ENCODE measurements at places on chromosomes 7 and 10. TPM values are rescaled to one million over a fixed set of nuclear protein-coding genes. Genes with fewer than 3 reads are reported as not detected.
A peak's percentile ranks its signal among the peaks of the same experiment; 100 is the strongest.

GRCh38 chr7:156892081-156892800 lies 742 bp downstream of the LMBR1 start:
- DNase-seq: peak; percentile 55

- DNase-seq: no peak
These were observed 241.9 kb downstream of the GLRX3 start for GRCh38 chr10:130377986-130378540.

- DNase-seq: no peak
These were observed 3.1 kb upstream of the EVX1 start for GRCh38 chr7:27239387-27240014.

DNA sequence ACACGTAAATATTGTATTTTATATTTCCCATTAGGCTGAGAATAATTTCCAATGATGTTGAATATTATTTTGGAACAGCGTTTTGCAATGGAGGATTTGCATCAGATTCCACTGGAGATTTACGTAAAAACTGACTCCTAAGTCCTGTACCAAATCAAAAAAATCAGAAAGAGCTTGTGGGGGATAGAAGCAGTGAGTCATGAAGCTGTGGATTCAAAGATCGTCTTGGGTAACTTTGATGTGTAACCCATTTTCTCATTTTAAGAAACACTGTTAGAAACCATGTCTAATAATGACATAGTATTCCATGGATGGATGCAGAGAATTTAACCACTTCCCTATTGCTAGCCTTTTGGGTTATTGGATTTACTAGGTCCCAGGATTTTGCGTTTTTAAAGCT lies 158.6 kb downstream of the INHBA start:
- no peak for DNase-seq

- DNase-seq: no peak
These were observed 224.2 kb downstream of the MLLT10 start for GRCh38 chr10:21758239-21758638.

DNA sequence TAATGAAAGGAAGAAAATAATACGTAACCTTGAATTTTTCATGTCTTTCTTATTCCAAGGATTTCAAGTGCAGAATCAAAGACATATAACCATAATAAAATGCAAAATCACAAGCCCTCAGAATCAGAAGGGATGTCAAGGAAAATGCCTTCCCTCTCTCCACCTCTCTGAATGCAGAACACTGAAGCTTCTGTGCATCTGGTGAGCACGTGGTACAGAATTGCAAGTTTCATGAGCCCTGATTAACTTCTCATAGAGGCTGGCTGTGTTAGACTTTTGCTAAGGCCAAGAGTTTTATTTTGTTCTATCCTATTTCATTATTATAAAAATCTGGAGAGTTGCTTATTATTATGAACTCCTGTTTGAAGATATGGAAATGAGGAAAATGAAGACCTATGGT lies 533.7 kb upstream of the POM121L12 start:
- no peak for DNase-seq

DNA sequence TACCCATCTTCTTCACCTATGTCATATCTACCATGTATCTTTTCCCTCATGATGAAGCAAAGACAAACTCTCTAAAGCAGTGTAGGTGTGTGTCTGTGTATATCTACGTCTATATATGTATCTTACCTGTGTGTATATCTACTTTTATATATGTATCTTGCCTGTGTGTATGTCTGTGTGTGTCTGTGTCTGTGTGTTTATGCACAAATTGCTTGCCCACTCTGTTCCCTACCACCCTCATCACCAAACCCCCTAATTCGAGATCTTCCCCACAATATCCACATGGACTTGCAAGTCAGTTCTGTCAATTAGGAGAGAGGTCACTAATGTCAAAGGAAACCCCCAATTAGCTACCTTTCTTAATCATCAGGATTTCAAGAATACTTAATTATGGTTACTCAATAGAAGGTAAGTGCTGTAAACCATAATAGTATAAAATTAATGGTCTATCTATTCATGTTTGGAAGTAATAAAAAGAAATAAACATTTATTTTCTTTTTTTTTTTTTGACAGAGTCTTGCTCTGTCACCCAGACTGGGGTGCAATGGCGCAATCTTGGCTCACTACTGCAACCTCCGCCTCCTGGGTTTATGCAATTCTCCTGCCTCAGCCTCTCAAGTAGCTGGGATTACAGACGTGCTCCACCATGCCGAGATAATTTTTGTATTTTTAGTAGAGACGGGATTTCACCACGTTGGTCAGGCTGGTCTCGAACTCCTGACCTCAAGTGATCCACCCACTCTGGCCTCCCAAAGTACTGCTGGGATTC lies 43.6 kb downstream of the ANKRD61 start:
- DNase-seq: no peak

GRCh38 chr7:103010211-103010610 lies 64.4 kb downstream of the FBXL13 start:
- DNase-seq: no peak

DNA sequence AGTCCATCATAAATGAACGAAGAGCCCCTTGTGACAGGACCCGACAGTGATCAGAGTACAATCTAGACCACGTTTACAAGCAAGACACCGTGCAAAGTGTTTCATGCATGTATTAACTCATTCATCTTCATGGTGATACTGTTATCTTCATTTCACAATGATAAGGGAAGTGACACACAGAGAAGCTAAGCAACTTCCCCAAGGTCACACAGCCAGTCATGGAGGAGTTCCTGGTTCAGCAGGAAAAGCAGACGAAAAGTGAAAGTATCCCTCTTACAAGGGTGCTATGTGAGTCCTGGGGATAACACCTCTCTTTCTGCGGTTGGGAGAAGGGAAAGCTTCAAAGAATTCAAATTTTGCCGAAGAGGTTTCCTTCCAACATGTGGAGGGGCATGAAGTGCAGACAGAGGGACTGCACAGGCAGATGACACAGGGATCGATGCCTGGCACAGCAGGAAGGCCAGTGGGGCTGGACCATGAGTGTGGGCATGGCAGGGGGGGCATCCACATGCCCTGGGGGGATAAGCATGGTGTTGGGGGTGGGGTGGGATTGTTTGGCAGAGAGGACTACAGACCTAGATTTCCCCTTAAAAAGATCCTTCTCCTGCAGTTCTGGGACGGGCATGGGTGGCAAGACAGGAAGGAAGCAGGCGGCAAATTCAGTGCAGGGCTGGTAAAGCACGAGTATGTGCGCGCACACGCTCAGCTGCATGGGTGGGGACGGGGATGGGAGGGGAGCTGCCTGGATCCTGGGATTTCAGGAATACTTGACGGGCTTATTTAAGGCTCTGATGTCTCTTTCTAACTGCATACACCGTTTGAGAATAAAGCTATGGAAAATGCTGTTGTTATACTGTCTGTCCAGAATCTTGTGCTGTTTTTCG lies 33.5 kb upstream of the DDC start:
- DNase-seq: no peak

- no peak for DNase-seq
These were observed 109.9 kb upstream of the TCERG1L start for GRCh38 chr10:131421381-131421780.

GRCh38 chr10:72006026-72006425 lies 41.8 kb downstream of the CHST3 start:
- DNase-seq: no peak

DNA sequence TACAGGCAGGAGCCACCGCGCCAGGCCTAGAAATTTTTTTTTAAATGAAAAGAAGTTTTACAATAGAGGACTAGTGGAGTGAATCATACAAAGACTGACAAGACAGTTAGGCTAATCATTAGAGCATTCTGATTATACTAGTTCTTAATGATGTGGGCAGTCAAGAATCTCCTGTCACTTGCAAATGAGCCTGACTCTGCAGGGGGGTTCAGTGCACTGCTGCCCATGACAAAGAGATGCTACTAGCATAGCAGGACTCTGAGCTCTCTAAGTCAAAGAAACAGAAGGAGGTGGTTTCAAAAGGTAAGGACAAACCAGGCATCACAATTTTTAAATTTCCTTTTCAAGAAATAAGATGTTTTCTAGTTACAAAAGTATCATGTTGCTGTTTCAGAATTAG lies 59.0 kb downstream of the CCDC6 start:
- DNase-seq: no peak

GRCh38 chr7:66150471-66150870 lies 35.8 kb downstream of the CRCP start:
- peak; percentile 66 for DNase-seq

GRCh38 chr7:155198901-155199845 lies 98.5 kb upstream of the INSIG1 start:
- no peak for DNase-seq

DNA sequence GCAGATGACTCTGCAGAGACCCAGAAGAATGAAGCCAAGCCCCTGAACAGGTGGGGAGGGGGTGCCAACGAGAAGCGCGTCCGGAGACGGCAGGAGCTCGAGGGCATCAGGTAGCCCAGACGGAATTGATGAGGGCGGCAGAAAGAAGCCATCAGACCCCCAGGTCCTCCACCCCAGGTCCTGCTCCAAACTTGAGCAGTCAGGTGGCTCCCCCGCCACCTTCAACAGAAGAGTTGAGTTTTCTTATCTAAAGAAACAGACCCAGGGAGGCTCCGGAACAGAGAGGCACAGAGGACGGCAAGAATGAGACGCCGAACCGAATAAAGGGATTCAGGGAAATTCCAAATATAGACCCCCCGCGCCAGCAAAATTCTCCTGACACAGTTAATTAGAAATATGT lies 22.2 kb downstream of the RGS10 start:
- DNase-seq: no peak

DNA sequence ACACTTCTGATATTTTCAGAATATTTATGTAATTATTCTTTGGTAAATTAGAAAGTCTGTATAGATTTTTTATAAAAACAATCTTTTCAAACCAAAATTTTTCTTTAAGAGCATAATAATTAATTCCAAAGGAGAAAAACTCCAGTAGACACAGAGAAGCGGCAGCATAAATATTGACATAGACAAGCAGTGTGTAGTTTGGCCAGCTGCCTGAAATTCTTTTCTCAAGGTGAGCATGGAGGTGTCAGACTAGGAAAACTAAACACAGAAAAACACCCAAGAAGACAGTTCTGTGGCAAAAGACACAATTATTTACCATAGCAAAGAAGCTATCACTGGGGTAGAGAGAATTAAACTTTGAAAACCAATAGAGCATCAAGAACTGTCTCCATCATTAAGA lies 82.4 kb downstream of the KLF6 start:
- no peak for DNase-seq

- no peak for DNase-seq
These were observed 7.3 kb downstream of the LRRN3 start for GRCh38 chr7:111098011-111098925.

GRCh38 chr7:47890125-47890524 lies 58.1 kb downstream of the PKD1L1 start:
- DNase-seq: no peak

DNA sequence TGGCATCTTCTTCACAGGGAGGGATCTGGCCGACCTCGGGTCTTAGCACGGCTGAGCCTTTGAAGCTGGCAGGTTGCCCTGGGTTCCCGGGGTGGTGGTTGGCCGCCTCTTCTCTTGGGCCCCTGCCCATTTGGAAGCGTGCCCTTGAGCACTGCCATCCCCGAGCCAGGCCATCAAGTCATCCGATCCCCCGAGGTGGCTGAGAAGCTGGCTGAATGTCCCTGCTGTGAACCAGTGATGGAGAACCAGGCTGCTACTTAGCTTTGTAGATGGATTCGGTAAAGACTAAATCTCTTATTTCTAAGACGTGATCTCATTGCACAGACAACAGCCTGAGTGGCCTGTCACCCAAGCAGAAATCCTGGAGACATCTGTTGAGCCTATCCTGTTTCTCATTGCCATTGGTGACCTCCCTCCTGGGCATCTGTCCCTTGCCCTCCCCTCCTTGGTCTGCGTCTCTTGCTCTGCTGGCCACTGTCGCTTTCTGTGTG lies 74.3 kb downstream of the GRK5 start:
- DNase-seq: no peak

DNA sequence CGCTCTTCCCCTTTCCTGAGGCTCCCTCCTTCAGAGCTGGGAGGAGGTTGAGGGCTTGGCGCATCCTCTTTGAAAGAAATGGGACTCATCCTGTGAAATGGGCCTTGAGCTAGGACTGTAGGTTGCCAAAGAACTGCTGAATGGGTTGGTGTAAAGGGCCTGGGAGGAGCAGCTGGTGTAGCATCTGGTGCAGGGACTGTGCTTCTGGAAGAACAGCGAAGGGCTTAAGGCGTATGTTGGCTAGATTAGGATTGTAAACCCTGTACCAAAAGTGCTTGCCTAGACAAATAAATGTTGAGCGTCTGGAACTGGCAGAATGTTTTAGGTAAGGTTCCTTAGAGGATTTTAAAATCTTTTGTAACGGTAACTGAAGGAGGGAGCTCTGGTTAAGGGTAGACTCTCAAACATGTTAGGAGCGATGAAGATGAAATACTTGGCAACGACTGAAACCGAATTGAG lies 563 bp downstream of the STAM start:
- DNase-seq: peak; percentile 49

DNA sequence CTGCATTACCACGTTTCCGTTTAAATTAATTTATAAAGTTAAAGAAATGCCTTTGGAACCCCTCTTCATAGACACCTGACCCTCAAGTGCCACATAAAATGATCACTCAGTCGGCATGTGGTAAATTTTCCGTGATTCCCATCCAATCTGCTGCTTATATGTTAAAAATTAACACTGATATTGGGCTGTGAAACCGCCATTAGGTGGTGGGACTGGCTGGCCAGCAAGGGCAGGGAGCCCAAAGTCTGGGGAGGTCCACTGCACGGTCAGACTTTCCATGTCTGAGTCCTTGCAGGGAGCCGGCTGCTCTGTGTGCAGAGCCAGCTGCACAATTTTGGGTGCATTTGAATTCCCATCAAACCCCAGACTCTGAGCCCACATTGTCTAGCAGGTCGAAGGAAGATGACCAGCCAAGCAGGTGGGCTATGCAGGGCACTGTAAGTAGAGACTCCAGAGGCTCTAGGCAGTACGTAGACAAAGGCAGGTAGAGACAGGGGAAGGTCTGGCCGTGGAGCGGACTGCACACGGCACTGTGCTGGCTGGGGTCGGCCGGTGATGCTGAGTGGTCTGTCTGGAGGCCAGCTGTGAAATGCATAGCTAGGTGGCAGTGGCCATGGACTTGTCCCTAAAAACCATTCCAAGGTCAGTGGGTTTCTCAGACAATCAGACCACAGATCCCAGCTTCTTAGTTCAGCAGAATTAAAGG lies 122.9 kb downstream of the SH3PXD2A start:
- no peak for DNase-seq

Gene NUTM2A
- total RNA-seq: 0.51 TPM

Gene PRSS2
- not detected for total RNA-seq

Gene C10orf67
- total RNA-seq: not detected

Gene HDAC9
- total RNA-seq: 2.0 TPM

Gene PLAC9
- 3.7 TPM for total RNA-seq

Gene NPC1L1
- total RNA-seq: not detected

Gene SPDYE11
- not detected for total RNA-seq

Gene STEAP1B
- 10.9 TPM for total RNA-seq

Gene EBF3
- total RNA-seq: 1.5 TPM

Gene CDC14C
- not detected for total RNA-seq

Gene PHKG1
- 0.13 TPM for total RNA-seq

Gene ATP6V0E2
- total RNA-seq: 7.1 TPM

Gene EN2
- under 0.01 TPM for total RNA-seq

Gene ELFN1
- 0.38 TPM for total RNA-seq

Gene CYP26C1
- 0.77 TPM for total RNA-seq
